ENCODE measurements at places on chromosomes 6 and 20. TPM values are rescaled to one million over a fixed set of nuclear protein-coding genes. Genes with fewer than 3 reads are reported as not detected.
A peak's percentile ranks its signal among the peaks of the same experiment; 100 is the strongest.

DNA sequence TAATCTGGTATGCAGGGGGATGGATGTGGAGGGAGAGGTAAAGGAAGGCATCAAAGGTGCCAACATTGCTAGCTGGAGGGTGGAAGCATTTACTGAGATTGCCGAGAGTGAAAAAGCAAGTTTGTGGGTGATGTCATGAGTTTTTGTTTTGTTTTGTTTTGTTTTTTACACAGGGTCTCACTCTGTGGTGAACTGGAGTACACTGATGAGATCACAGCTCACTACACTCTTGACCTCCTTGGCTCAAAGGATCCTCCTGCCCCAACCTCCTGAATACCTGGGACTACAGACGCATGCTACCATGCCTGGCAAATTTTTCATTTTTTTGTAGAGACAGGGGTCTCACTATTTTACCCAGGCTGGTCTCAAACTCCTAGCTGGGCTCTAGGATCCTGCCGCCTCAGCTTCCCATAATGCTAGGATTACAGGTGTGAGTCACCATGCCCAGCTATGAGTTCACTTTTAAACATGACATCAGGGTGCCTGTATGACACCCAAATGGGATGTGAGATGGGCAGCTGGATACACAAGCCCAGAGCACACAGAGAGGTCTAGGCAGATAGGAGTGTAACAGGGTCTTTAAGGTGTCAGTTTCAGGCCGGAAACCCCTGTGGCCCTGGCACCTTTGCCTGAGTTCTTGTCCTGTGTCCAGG is 35.1 kb upstream of the HMGA1 start:
- no peaks in the 10 kb centered on the region for H3K27me3 ChIP-seq
- no peak overlapping the region for H3K27ac ChIP-seq
- H3K4me3 ChIP-seq = no peak overlapping the region
- no peaks in the 10 kb centered on the region for H3K36me3 ChIP-seq
- peaks cover 2% of the 10 kb centered on the region for H3K4me1 ChIP-seq

DNA sequence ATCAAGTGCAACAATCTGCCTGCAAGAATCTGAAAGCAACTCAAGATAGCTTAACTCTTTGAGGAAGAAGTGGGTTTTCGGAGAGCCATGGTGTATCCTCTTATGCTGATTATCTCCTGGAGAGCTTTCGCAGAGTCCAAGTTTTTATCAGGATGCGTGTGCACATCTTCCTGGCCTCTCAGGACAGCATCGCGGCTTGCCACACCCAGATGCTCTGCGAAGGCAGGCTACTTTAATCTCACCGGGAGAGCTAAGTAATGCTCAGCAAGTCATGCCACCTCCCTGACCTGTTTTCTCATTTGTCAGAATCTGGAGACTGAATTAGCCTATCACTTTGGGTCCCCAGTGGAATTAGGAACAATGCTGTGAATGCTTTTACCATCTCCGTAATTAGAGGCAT is 52.9 kb downstream of the TTI1 start:
- H3K4me1 ChIP-seq = no peaks in the 10 kb centered on the region
- H3K27ac ChIP-seq = no peak overlapping the region
- H3K4me3 ChIP-seq = no peak overlapping the region
- DNase-seq = no peak
- no peaks in the 10 kb centered on the region for H3K27me3 ChIP-seq
- no peaks in the 10 kb centered on the region for H3K36me3 ChIP-seq

DNA sequence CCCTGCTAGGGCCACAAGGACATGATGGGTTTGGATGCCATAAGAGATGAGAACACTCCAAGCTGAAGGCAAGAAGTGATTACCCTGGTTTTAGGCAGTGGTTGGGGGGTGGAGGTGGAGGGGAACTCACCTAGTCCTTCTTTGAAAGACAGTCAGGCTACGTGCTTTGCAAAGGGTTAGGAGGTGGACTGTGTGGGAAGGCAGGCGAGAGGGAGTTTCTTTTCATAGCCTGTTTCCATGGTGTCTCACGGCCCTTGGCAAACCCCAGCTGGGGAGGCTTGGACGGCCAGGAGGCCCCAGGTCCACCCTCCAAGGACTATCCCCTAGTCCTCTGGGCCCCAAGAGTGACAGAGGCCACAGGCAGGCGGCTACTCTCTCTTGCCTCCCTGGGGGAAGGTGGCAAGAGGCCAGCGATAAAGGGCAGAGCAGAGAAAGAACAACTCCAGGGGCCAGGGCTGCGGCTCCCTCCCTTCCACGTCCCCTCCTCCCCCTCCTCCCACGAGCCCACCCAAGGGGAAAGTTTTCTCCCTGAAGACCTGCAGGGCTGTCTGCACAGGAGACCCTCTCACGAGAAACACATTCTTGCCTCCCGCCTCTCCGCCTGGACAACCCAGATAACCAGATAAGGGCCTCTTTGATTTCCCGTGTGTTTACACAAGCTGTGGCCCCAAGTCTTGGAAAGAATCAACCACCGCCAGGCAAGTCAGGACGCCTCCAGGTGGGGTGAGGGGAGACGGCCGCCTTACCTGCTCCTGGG is 74.4 kb downstream of the NOL4L start:
- H3K27me3 ChIP-seq = no peaks in the 10 kb centered on the region
- H3K4me3 ChIP-seq = no peak overlapping the region
- no peaks in the 10 kb centered on the region for H3K4me1 ChIP-seq
- DNase-seq = no peak
- H3K27ac ChIP-seq = no peak overlapping the region

DNA sequence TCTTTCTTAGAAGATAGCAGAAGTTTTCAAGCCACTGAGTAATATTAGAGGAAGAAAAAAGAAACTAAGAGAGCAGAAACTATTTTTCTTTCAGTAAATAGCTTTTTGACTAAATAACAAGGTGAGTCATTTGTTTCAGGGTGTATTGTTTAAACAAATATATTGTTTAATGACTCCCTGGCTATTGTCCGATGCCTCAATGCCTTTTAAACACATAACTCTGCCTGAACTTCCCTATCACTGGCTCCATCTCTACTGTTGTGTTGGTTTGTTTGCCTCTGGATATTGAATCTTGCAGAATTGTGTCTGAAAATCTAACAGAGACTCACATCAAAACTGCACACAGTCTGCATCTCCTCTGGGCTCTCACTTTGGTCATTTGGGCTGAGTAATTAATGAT is 19.6 kb upstream of the CLIC5 start:
- H3K27me3 ChIP-seq = no peaks in the 10 kb centered on the region
- H3K27ac ChIP-seq = no peak overlapping the region
- no peaks in the 10 kb centered on the region for H3K36me3 ChIP-seq
- no peak for DNase-seq

- no peaks in the 10 kb centered on the region for H3K36me3 ChIP-seq
- H3K4me1 ChIP-seq = no peaks in the 10 kb centered on the region
- H3K4me3 ChIP-seq = no peak overlapping the region
- H3K27me3 ChIP-seq = no peaks in the 10 kb centered on the region
- no peak overlapping the region for H3K27ac ChIP-seq
- no peak for DNase-seq
Measured at GRCh38 chr6:157058574-157058973, 264.7 kb downstream of the TMEM242 start.

DNA sequence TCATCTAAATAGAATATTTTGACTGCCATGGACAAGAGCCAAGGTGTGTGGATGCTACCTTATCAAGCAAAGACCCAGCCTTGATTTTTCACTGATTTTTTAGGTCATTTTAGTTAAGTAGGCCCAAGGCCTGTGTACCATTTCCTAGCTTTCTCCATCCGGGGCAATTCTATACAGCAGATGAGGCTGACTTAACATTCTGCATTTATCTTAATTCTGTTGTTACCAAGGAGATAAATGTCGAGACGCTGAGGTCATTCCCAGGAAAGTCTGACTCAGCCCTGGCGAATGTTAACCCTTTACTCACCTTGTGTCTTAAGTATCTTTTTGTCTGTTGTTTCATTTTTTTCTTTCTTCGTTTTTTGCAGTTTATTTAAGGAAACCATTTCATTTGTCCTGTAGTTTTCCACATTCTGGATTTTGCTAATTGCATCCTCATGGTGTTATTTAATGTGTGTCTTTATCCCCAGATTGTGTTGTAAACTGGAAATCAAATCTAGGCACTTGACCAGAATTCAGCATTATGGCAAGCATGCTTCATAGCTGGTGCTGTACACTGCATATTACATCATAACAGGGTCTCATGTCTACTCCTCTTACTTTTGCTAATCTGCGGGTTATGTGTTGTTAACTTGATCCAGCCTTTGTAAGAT is 277.0 kb downstream of the CDKAL1 start:
- peaks cover 19% of the 10 kb centered on the region for H3K4me1 ChIP-seq
- H3K27me3 ChIP-seq = no peaks in the 10 kb centered on the region
- H3K4me3 ChIP-seq = no peak overlapping the region
- peak; percentile 85 for DNase-seq

Gene SIRPG
- not detected for total RNA-seq

All from HCT116 (cell line).